ENCODE measurements at places on chromosomes 6 and 20.

GRCh38 chr6:19879663-19880062, 42.5 kb downstream of the ID4 start:
- DNase-seq: peak; percentile 73

- no peak for DNase-seq
These were observed 70.5 kb upstream of the DUSP22 start for GRCh38 chr6:221531-222349.

DNA sequence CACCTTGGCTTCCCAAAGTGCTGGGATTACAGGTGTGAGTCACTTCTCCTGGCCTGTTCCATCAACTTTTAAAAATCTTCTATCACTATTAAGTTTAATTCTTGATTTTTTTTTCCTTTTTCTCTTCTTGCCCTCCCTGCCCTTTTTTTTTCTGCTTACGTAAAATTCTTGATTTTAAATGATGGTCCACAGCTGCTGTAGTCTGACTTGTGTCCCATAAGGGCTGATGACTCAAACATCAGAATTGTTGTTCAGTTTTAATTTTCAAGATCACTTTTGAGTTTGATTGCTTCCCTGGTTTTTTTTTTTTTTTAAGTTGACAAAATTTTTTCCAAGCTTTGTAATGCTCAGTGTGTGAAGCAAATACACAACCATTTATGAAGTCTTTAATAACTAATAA, 61.9 kb downstream of the CBFA2T2 start:
- no peak for DNase-seq

DNA sequence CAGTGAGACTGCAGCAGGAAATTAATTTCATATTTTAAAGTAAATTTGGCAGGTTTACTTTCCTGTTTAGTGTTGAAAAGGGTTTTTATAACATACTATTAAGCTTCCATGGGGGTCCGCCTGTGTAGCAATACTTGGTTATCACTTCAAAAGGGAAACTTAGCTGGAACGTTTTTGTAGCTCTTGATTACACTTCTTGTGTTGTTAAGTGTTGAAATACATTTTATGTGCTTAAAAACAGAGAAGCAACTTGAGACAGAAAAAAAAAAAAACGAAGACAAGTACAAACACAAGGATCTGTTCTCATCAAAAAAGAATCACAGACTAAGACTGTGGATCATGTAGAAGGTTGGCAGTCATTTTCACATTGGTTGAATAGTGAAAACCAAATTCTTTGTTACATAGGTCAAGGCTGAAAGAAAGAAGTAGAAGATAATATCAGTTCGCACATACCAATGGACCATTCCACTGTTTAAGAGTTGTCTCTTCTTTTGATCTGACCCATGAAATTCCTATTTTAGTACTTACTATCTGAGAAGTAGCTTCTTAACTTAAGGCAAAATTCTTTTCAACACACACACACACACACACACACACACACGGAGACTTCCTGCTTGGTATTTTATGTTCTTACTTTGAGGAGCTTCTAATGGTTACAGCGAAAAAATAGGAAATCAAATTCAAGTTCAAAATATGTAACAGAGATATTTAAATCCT, 113.9 kb upstream of the SLC35B3 start:
- no peak for DNase-seq

- DNase-seq: no peak
These were observed 619.4 kb upstream of the CDH4 start for GRCh38 chr20:60632391-60633262.
